Stimulated activated CD4-positive, alpha-beta T cell treated with anti-CD3 and anti-CD28 coated beads, Interleukin-4, amount 100 ng/mL, for 48 hours (primary cell): ENCODE measurements at places on chromosomes 12 and 14.

GRCh38 chr14:69682136-69682535 lies 70.7 kb downstream of the SUSD6 start:
- no peak for DNase-seq

DNA sequence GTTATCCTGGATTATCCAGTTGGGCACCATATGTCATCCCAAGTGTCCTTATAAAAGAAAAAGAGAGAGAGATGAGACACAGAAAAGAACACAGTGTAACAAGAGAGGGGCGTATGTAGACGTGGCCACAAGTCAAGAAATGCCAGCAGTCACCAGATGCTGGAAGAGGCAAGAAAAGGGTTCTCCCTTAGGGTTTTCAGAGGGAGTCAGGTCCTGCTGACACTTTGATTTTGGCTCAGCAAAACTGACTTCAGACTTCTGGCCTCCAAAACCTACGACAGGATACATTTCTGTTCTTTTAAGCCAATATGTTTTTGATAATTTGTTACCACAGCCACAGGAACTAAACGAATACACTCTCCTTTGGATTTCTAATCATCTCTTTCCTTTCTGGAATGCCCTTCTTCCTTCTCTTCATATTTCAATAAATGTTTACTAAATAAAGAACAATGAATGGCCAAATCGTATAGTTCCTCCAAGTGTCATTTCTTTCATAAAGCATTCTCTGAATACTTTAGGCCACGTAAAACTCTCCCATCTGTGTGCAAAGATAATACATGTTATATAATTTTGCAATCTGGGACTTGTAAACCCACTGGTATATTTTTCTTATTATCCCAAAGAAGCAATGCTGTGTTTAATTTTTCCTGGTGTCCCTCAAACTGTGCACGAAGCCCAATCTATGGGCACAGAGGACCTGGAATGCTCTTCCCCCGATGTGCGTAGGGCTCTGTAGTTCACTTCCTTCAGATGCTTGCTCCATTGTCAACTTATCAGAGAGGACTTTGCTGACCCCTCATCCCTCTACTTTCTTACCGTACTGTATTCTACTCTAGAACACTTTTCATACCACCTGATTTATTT lies 303.6 kb downstream of the CEP128 start:
- DNase-seq: no peak

DNA sequence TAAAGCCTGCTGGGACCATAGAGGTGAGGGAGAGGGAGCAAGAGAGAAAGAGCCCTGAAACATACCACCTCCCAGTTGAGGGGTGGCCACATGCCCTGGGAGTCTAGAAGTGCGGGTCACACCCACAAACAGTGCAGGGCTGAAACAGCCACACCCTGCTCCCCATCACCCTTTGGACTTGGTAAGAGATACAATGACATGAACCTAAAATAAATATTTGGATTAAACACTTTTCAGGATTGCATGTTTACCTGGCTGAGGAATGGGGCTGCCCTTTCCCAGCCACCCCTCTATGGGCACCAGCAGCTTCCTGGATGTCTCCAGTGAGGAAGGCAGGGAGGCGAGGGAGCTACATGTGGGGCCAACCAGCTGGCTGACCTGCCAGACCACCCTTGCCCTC lies 39.0 kb upstream of the TC2N start:
- DNase-seq: no peak

GRCh38 chr12:107518868-107519267 lies 166.7 kb upstream of the PWP1 start:
- DNase-seq: no peak

- DNase-seq: no peak
These were observed 146.0 kb upstream of the C14orf180 start for GRCh38 chr14:104433401-104434213.

- DNase-seq: no peak
These were observed 2.4 kb upstream of the RNASE7 start for GRCh38 chr14:21039585-21040369.

- DNase-seq: peak; percentile 25
These were observed 58.1 kb upstream of the CCND2 start for GRCh38 chr12:4215229-4216186.

- DNase-seq: no peak
These were observed 8.7 kb downstream of the OR11H4 start for GRCh38 chr14:20247646-20248246.

DNA sequence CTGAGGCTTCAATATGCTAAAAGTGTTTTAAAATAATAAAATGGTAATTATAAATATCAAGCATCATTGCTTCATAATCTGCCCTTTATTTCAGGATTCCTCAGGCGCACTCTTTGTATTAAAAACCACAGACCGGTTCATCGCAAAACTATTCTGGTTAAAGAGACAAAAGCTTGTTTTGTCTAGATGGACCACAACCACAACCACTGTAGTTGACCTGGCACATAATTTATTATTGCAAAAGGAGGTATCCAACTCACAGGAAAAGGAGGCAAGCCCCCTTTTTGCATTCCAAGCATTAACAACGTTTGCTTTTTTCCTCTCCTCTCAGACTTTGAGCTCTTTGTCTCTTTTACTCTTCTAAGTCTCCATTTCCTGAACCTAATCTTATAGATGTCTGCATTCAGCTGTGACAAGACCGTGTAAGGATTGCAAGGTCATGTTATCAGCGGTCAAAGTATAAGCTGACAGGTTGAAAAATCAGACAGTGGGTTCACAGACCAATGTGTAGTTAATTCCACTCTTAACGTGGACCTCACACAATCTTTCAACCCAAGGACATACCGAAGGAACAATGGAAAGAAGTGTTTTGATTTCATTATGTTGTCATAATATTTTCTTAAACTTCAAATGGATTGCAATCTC lies 1057.6 kb downstream of the GALC start:
- DNase-seq: no peak

- DNase-seq: no peak
These were observed 162.5 kb downstream of the C12orf50 start for GRCh38 chr12:87866578-87867292.

DNA sequence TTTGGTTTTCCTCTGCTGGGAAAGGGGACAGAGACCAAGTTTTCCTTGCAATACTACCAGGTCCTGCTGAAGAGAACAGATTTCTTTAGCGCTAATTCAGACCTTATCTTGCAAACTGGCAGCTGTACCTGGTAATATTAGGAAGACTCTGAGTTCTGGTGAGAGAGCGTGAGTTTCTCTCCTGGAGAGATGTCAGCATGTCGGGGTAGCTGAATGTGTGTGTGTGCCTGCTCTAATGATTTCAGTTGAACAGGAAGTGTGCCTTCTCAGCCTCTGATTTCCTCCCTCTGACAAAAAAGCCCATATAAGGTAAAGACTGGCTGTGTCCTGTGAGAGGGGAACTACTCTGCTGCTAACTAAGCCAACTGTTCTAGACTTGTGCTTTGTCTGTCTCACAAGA lies 10.3 kb upstream of the ERP27 start:
- no peak for DNase-seq

DNA sequence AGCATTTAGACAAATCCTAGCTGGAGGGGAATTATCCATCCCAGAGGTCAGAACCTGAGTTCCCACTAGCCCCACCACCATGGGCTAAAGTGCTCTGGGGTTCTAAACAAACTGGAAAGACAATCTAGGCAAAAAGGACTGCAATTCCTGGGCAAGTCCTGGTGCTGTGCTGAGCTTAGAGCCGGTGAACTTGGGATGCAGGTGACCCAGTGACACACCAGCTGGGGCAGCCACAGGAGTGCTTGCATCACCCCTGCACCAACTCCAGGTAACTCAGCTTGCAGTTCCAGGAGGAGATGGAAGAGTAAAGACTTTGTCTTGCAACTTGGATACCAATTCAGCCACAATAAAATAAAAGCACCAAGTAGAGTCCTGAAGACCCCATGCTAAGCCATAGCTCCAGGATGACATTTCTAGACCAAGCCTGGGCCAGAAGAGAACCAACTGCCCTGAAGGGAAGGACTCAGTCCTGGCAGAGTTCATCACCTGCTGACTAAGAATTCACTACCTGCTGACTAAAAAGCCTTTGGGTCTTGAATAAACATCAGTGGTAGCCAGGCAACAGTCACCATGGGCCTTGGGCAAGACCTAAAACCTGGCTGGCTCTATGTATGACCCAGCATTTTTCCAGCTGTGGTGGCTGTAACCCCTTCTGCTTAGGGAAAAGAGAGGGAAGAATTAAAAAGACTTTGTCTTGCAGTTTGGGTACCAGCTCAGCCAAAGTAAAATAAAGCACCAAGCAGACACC lies 223.4 kb upstream of the DIO2 start:
- no peak for DNase-seq

GRCh38 chr12:85807730-85808129 lies 28.5 kb downstream of the RASSF9 start:
- no peak for DNase-seq

GRCh38 chr12:51318846-51319599 lies 5.0 kb downstream of the BIN2 start:
- no peak for DNase-seq

GRCh38 chr14:73777420-73777819 lies 63.2 kb upstream of the PNMA1 start:
- DNase-seq: no peak

GRCh38 chr12:65699251-65699650 lies 125.0 kb upstream of the HMGA2 start:
- no peak for DNase-seq

- no peak for DNase-seq
These were observed 197.2 kb upstream of the NUDT4 start for GRCh38 chr12:93180566-93180965.

DNA sequence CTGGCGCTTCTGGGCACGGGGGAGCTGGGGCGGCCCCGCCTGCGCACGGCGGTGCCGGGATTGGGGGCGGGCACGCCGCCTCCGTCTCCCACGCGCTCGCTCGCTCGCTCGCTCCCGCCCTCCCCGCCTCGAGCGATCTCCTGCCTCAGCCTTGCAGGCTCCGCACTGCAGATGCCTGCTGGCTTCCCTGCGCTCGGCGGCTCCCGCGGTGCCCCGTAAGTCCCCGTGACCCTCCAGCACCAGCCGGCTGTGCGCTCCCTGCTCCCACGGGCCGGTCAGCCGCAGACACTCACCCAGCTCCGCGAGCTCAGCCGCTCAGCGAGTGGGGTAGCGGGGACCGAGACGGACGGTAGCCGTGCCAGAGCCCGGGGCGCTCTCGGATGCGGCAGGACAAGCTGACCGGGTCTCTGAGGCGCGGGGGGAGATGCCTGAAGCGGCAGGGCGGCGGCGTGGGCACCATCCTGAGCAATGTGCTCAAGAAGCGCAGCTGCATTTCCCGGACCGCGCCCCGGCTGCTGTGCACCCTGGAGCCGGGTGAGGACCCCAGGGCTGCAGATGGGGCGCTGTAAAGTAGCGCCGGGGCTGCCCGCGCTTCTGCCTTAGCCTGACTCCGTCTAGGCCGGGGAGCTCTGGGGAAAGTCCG lies at the start of gene TBC1D30:
TBC1D30 (plus strand) TSS at position 148 of the 643 bp plus-strand sequence; CDS start at position 381, 233 bp downstream.
- no peak for DNase-seq

DNA sequence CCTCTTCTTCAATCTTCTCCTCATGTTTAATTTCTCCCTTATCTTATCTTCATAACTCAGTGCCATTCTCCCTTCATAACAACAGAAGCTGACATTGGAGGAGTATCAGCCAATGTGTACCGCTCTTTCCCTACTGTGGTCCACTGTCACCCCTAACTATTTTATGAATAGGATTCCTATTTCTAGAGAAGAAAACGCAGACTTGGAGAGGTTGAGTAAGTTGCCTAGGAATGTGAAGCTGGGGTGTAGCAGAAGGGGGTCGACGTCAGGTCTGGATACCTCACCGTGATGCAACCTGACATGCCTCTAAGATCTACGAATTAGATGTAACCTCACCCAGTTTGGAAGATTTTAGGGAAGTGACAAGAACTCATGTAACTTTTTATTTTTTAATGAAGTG lies 17.1 kb downstream of the LMO3 start:
- DNase-seq: no peak

- no peak for DNase-seq
These were observed 108.7 kb upstream of the NCOR2 start for GRCh38 chr12:124675881-124676713.

DNA sequence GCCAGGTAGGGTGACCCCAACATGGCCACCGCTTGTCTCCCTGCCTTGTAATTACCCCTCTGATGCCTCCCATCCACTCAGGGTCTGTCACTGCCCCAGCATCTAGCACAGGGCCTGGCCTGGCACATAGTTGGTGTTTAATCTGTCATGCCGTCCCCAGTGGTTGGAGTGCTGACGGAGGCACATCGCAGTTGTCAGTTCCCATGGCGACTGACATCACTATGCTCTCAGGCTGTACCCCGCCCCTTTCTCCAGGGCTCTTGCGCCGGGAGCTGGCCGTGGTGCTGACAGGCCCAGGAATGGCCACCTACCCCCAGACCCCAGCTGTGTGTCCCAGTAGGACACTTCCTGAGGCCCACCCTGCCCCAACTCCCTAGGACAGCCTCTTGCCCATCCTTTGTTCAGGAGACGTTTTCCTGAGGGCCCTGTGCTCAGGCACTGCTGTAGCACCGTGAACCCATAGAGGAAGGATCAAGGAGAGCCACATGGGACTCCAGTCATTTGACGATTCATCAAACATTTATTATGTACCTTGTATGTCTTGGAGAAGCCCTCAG lies 23.0 kb downstream of the FAM222A start:
- DNase-seq: no peak

GRCh38 chr12:2020511-2020910 lies 16.3 kb upstream of the DCP1B start:
- no peak for DNase-seq

- DNase-seq: no peak
These were observed 104.0 kb downstream of the GCH1 start for GRCh38 chr14:54798465-54799124.

- DNase-seq: no peak
These were observed 11.4 kb downstream of the MGST1 start for GRCh38 chr12:16358878-16359277.

DNA sequence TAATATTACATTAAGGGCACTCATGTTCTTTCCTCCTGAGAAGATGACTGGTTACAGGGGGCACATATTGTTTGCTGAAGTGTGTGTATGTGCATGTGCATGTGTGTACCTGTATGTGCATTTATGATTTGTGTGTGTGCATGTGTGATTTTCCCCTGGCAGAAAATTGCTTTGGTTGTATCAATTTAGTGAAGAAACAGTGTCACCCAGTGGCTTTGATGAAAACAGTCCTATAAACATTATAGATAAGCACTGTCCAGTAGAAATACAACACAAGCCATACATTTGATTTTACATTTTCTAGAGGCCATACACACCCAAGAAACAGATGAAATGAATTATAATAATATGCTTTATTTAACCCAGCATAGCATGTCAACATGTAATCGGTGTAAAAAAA lies 8.6 kb downstream of the PDE3A start:
- no peak for DNase-seq

- DNase-seq: no peak
These were observed 25.2 kb upstream of the DGLUCY start for GRCh38 chr14:91088585-91089235.

GRCh38 chr12:124224535-124225110 lies 70.3 kb upstream of the RFLNA start:
- no peak for DNase-seq
